GM23338 (cell line): ENCODE measurements at places on chromosomes 13 and 19.

DNA sequence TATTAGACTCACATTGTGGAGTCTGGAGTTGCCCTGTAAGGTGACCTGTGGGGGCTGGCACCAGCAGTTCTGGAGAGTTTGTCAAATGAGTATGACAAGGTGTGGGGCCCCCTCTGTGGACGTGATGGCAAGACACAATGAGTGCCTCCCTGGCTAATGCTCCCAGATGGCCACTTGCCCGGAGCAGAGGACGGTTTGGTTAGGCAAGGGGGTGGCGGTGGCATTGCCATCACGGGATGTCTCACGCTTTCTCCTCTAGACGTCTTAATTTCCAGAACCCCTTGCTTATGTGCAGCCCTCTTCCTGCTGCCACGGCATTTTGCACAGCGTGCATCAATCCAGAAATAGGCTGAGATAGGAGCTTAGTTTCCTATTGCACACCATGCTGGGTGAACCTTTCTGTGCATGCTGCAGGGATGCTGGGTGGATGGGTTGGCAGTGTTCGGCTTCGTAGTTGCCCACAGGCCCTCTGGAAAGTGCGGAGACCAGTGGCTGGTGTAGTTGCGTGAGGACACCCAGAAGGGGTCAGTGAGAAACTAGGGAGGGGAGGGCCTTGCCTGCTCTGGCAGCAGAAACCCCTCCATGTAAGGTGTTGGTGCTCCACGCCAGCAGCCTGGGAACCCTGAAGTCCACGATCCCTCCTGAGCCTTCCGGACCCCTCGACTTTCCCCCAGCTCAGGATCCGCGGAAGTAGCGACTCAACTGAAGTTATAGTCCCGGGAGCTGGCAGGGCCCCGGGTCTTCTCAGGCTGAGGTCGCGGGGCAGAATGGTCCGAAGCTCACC is 18.1 kb upstream of the LRP3 start:
- DNase-seq = no peak

- no peak for DNase-seq
Observed at GRCh38 chr13:46213242-46213641, 1.5 kb downstream of the LRRC63 start.

DNA sequence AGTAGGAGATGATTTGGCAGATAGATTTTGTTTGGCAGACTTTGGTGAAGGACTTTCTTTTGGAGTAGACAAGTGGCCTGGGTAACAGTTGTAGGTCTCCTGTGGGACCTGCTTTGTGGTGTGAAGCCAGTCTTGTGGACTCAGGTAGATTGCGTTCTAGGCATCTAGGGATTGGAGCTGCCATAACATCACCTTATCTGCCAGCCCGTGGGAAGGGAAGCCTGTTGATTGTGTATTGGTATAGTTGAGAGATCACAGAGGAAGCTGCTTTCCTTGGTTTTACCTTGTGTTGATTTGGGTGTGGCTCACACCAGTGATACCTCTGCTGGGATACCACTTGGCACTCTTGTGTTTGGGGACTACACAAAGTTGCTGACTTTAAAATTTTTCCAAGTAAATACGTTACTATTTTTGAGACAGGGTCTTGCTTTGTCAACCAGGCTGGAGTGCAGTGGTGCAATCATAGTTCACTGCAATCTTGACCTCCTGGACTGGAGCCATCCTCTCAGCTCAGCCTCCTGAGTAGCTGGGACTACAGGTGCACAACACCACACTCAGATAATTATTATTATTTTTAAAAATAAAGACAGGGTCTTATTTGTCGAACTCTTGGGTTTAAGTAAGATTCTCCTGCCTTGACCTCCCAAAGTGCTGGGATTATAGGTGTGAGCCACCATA is 7.8 kb downstream of the HNRNPM start:
- DNase-seq = no peak

DNA sequence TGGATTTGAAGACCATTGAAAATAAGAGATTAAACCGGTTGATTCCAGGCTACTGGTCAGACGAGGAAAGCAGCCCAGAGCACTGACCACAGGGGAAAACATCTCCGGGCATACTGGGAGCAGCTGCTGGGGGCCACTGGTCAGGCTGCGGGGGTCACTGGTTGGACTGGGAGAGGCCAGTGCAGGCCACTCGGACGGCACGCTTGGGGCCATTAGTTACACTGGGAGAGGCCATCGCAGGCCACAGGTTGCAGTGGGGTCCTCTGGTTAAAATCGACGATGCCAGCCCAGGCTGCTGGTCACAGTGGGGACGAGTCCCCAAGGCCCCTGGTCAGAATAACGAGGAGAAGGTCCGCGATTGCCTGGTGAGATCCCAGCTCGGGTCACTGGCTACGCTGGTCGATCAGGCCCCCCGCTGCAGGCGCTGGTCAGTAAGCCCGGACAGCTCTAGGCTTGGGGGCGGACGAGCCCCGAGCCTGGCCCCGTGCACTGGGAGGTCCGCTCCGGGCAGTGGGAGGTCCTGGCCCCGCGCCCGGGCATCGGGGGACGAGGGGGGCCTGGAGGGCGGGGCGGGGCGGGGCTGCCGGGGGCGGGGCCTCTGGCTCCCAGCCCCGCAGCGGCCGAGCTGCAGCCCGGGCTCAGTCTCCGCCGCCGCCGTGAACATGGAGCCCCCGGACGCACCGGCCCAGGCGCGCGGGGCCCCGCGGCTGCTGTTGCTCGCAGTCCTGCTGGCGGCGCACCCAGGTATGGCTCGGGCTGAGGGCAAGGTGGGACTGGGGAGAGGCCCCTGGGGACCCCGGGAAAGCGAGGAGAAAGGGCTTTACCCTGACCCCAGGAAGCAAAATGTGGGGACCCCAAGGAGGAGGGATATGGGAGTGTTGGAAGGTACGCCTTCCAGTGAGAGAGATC is at the start of gene BCAM:
BCAM (plus strand) TSS at position 641 of the 909 bp plus-strand sequence; CDS start at position 663, 22 bp downstream.
- DNase-seq = peak; percentile 83

GRCh38 chr19:2462635-2463421 is 6.1 kb upstream of the LMNB2 start:
- peak; percentile 100 for DNase-seq

DNA sequence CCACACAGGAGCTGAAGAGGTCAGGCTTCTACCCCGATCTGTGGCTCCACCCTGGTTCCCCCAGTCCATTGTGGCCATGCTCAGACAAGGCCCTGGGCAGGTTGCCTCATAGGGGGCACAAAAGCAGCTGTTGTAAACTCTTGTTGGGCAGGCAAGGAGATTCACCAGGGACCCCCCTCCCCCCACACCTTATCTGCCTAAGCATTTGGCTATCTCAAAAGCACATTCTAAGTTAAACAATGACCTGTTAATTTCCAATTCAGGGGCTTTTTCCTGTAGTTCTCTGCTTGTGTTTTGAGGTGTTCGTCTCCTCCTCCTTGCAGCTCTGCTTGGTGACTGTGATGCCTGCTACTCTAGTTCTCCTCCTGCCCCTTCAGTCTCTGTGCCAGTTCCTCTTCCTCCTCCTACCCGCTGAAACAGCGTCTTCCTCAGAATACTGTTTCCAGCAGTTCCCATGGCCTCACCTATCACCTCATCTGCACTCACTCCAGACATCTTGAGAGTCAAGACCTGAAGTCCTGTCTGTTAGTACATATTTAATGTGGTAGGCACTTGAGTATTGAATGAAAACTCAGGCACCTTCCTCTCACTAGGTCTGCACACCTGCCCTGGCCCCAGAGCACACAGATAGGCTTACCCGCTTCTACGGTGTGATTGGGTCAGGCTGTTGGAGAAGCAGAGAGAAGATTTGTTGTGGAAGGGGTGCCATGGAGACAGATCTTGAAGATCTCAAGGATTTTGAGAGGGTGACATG is 31.7 kb downstream of the SPATA13 start:
- DNase-seq = peak; percentile 37

- DNase-seq = no peak
Observed at GRCh38 chr13:30164146-30164545, 143.2 kb downstream of the KATNAL1 start.

- DNase-seq = no peak
Observed at GRCh38 chr13:97130190-97130589, 91.9 kb upstream of the MBNL2 start.

DNA sequence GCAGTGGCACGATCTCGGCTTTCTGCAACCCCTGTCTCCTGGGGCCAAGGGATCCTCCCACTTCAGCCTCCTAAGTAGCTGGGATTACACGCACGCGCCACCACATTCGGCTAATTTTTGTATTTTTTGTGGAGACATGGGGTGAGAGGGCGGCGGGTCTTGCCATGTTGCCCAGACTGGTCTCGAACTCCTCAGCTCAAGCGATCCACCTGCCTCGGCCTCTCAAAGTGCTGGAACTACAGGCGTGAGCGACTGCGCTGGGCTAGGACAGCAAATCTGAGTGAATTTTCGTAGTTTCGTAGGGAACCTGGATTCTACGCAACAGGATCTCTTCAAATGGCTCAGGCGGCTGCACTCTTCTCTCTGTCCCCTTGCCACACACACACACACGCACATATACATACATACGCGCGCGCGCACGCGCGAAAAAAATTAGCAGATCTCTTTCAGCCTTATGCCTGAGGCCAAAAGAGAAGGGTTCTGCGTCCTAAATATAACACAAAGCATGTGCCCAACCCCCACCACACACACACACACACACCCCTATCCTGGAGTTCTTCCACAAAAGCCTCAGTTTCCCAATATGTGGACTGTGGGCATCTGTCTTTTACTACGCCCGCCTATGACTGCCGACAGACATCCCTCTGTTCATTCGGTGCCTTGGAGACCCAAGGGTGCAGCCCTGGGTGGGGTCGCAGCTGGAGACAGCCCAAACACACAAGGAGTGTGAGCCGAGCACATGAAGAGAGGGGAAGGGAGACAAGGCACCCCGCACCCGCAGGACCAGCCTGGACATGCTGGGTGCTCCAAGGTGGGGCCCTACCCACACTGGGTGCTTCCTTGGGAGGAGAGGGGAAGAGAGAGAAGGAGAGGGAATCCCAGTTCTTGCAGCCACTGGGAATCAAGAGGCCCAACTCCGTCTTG is 616 bp downstream of the PINLYP start:
- no peak for DNase-seq

GRCh38 chr13:41411060-41411459 is 46.3 kb upstream of the RGCC start:
- no peak for DNase-seq

GRCh38 chr19:46413262-46414031 is at the start of gene CCDC8:
Gene CCDC8, minus strand, starts transcription at chr19:46413564. Its CDS starts 754 bp downstream, at chr19:46412810.
- peak; percentile 98 for DNase-seq

DNA sequence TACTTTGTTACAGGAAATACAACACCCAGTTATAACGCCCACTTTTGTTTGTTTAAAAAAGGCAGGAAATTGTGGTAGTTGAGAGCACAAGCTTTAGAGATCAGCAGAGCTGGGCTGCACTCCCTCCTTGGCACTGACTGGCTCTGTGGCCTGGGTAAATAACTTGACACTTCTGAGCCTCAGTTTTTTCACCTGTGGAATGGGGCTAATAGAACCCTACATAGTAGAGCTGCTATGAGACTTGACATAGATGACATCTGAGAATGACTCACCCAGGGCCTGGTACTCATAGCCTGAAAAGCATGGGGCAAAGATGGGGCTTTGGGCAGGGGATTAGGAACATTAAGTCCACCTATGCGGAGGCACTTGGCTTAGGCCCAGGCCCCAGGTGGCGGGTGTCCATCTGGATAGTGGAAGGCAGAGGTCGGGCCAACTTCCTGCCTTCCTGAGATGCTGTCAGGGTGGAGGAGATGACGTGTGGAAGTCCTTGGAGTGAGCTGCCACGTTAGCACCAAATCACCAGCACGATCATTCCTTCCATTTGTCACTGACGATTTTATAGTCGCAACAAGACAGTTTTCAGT is 159.1 kb downstream of the KATNAL1 start:
- no peak for DNase-seq

- peak; percentile 59 for DNase-seq
Observed at GRCh38 chr19:50686310-50687032, 33.1 kb downstream of the SHANK1 start.

GRCh38 chr13:92843549-92843948 is 383.1 kb upstream of the GPC6 start:
- no peak for DNase-seq

DNA sequence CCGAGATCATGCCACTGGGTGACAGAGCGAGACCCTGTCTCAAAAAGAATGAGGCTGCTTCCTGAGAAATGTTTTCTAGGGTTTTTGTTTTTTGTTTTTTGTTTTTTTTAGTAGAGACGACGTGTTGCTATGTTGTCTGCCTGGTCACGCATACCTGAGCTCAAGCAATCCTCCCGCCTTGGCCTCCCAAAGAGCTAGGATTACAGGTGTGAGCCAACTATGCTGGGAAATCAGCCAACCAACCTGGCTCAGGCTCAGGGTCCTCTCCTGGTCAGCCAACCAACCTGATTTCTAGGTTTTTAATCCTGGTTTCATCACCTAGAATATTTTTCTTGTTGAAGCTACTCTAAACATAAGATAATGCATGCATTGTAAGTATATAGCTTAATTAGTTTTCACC is 7.8 kb downstream of the DHX34 start:
- no peak for DNase-seq

- DNase-seq = no peak
Observed at GRCh38 chr19:1491114-1491848, at the start of gene REEP6. Gene REEP6, plus strand, starts transcription at chr19:1491181. Its CDS starts 89 bp downstream, at chr19:1491270.

DNA sequence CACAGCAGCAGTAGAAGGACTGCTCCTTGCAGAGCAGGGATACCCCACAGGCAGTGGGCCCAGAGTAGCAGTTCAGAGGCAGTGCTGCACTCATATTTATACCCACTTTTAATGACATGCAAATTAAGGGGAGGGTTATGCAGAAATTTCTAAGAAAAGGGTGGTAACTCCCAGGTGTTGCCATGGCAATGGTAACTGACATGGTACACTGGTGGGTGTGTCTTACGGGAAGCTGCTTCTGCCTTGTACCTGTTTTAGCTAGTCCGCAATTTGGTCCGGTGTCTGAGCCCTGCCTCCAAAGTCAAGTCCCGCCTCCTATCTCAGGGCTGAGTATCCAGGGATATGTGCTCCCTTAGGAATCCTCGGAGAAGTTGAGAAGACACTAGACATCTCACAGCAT is 79.2 kb upstream of the UQCRFS1 start:
- peak; percentile 33 for DNase-seq

GRCh38 chr13:113029487-113030258 is 60.7 kb downstream of the MCF2L start:
- peak; percentile 81 for DNase-seq

- peak; percentile 53 for DNase-seq
Observed at GRCh38 chr19:50820549-50821247, 2.9 kb downstream of the KLK1 start.

- DNase-seq = peak; percentile 66
Observed at GRCh38 chr13:111153977-111154332, 38.8 kb downstream of the ARHGEF7 start.

- no peak for DNase-seq
Observed at GRCh38 chr13:91758724-91759123, 360.3 kb downstream of the GPC5 start.

- DNase-seq = peak; percentile 68
Observed at GRCh38 chr19:13012690-13013608, 17.7 kb downstream of the NFIX start.

- DNase-seq = no peak
Observed at GRCh38 chr19:5693195-5694166, 3.4 kb downstream of the RPL36 start.
